ENCODE measurements at places on chromosomes 11 and 22.

- DNase-seq: no peak
Measured at GRCh38 chr11:23205156-23205871, 345.0 kb upstream of the CCDC179 start.

- DNase-seq: no peak
Measured at GRCh38 chr22:31983911-31984656, 39.7 kb downstream of the YWHAH start.

- DNase-seq: no peak
Measured at GRCh38 chr22:46862418-46863324, 100.2 kb downstream of the TBC1D22A start.

DNA sequence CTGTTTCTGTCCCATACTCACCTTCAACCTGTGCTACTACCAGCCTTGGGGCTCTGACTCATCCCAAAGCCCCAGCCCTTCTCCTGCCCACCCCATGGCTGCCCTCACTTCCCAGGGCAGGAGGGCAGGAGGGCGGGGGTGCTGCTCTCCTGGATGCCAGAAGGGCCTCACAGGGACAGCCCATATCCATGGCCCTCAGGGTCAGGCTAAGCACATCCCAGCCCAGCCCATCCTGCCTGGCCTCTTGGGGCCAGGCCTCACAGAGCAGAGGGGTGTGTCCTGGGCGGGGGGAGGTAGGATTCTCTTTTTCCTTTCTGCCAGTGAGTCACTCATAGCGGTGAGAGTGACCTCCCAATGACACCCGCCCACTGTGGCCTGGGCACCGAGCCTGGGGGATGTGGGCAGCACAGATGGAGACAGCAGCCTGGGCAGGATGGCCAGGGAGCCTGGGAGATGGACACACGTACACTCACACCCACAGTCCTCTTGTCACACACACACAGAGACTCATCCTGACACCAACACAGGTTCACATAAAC is 2.4 kb downstream of the LTBP3 start:
- no peak for DNase-seq

DNA sequence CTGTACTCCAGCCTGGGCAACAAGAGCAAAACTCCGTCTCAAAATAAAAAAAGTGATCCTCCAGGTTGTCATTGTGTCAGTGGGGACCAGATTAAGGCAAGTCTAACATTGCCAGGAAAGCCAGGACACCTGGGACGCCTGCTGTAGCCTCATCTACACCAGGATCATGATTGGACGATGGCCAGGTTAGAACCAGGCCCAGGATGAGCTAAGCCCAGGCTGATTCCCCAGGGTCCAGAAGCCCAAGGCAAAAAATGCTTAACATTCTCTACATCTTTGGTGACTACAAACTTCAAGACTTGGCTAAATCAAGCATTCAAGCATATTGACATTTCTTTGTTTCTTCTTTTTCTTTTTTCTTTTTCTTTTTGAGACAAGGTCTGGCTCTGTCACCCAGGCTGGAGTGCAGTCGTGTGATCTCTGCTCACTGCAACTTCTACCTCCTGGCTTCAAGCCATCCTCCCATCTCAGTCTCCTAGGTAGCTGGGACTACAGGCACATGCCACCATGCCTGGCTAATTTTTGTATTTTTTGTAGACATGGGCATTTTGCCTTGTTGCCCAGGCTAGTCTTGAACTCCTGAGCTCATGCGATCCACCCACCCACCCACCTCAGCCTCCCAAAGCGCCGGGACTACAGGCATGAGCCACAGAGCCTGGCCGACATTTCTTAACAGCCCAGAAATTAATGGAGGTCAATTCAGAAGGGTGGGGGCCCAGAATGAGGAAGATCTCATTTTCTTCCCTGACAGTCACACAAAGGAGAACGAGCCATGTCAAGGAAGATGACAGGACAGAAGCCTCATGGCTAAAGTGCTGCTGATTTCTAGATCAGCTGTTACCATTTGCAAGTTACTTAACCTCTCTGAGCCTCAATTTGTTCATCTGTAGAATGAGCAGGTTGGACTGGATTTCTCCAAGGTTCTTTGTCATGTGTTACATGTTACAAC is 12.5 kb upstream of the PTPRJ start:
- DNase-seq: no peak
